ENCODE measurements at places on chromosomes 3 and 15. TPM values are rescaled to one million over a fixed set of nuclear protein-coding genes. Genes with fewer than 3 reads are reported as not detected.

- no peak overlapping the region for H3K27ac ChIP-seq
- peaks cover 15% of the 10 kb centered on the region for H3K27me3 ChIP-seq
- no peaks in the 10 kb centered on the region for H3K36me3 ChIP-seq
- no peak for DNase-seq
Measured at GRCh38 chr3:70580021-70580420, 267.6 kb upstream of the MDFIC2 start.

DNA sequence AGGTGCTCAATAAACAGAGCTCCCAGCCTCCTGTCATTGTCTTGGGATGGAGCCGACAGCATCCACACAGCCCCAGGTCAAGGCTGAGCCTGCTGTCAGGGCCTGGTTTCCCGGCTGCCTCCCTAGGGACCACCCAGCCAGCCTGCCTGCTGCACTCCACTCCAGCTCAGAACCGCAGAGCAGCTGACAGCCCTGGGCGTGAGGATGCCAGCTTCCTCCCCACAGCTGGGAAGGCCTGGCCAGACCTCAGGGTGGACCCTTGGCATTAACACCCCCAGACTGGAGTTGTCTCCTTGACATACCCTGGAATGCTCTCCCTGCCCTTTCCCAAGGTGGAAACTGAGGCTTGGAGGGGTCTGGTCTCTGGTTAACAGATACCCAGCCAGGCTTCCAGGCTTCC is 112.0 kb downstream of the WNT7A start:
- no peaks in the 10 kb centered on the region for H3K36me3 ChIP-seq
- DNase-seq, result no peak
- peaks cover 13% of the 10 kb centered on the region for H3K4me1 ChIP-seq
- no peak overlapping the region for H3K4me3 ChIP-seq
- no peaks in the 10 kb centered on the region for H3K27me3 ChIP-seq

- DNase-seq, result no peak
- no peaks in the 10 kb centered on the region for H3K36me3 ChIP-seq
Measured at GRCh38 chr3:123783050-123783689, 101.0 kb downstream of the MYLK start.

- DNase-seq, result peak; percentile 63
- H3K4me1 ChIP-seq, result peaks cover 54% of the 10 kb centered on the region
- peak overlapping the region; percentile 98 for H3K27ac ChIP-seq
- H3K27me3 ChIP-seq, result no peaks in the 10 kb centered on the region
- peaks cover 33% of the 10 kb centered on the region for H3K36me3 ChIP-seq
Measured at GRCh38 chr3:113532698-113533533, 561 bp downstream of the SIDT1 start.

Gene COMMD2
- total RNA-seq, result 35.1 TPM

Gene LYSMD2
- 20.6 TPM for total RNA-seq
